ENCODE measurements at places on chromosomes 16 and 17.

GRCh38 chr17:60039114-60039846 is 39.4 kb downstream of the HEATR6 start:
- DNase-seq = no peak

GRCh38 chr16:87493608-87494280 is 920 bp upstream of the ZCCHC14 start:
- DNase-seq = no peak

DNA sequence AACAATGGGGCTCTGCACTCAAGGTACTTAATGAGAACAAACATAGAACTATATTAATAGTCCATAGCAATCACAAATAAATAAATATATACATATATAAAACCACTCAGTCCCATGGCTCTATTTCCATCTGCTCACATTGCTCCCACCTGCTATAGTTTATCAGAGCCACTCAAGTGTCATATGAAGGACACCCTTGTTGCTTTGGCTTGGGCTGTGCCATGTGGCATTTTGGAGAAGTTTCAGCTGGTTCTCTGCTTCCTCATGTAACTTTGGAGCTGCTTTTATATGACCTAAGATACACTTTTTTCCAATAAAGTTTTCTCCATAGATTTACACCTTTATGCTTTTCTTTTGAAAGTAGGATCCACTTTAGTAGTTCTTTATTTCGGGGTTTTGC is 126.4 kb downstream of the KCNJ2 start:
- no peak for DNase-seq

DNA sequence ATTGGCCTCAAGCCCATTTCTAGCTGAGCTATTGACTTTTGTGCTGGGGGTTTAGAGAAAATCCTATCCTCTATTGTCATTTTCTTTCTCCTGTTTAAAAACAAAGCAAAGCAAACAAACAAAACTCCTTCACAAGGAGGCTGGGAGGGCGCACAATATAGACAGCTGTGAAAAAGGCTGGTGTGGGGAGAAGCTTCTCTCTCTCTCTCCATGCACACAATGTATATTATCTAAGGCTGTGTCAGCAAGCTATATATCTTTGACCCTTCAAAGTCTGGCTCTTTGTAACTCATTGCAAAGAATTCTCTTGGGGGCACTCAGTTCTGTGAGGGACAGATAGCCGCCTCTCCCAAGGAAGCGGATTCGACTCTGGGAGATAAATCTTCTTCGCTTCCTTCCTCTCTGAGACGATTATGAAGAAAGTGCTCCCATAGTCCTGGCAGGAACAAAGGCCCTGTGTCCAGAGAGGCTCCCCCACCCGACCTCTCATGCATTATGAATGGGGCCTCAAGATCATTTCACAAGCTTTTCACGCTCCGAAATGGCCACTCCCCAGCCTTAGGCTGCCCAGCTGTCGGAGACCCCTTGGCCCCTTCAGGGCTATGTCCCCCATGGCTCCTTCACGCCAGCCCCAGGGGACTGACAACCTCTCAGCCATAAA is 33.2 kb upstream of the MEAK7 start:
- no peak for DNase-seq

DNA sequence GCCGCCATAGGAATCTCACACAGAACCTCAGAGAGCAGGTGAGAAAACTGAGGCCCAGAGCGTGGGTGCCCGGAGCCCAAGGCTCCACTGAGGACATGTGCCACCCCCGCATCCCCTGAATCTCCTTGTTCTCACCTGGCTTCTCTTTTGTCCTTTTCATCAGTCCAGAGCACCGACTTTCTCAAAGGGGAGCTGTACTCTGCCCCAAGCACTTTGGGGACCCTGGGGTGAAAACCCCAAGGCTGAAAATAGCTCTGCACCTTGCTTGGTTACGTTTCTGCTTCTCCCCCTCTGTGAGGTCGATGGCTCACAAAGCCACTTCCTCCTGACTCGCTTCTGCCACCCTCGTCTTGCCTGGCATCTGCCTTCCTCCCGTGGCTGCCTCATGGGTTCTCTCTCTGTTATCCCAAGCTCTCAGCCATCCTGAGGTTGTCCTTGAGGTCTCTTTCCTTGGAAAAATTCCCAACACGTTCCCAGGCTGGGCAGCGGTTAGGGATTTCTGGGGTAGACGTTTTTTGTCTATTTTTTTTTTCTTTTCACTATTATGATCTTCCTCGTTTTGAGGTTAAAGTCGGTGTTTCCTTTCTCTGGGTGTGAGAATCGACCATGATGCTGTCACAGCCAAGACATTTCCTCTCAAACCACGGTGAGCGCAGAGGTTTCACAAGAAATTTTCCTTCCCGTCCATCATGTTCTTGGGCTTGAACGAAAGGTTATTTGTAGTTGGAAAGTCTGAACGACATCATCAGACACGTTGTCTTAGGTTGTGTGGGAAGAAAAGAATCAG is 37.2 kb downstream of the IRF8 start:
- no peak for DNase-seq

DNA sequence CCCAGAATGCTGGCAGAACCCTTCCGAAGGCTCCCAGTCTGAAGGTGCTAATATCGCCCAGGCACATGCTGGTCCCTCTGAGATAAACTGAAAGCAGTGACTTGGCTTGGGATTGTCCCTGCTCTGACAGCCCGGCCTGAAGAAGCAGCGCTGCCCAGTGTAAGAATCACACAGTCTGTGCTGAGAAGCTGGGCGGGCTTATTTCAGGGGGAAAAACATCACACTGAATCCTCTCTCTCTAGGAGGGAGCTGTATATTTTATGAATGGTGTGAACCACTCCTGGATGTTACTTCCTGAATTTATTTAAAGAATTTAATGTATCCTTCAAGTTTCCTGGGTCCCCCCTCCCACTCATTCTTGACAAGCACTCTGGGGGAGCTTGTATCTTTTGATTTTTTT is 36.3 kb downstream of the GAS7 start:
- no peak for DNase-seq

DNA sequence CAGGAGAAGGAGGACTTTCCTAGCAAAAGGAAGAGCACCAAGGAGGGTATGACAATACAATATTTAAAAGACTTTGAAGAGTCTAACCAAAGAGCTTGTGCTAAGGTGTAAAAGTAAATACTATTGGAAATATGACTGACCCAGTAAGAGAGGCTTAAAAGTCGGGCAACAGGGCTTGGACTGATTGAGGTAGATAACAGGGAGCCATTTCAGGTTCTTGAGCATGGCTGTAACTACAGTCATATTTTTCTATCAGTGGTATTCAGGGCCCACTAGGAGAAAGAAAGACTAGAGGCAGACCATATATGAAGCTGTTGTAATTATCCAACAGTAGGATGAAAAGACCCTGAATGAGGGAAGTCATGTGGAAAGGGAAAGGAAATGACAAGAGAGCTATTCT is 62.3 kb downstream of the SMURF2 start:
- no peak for DNase-seq

DNA sequence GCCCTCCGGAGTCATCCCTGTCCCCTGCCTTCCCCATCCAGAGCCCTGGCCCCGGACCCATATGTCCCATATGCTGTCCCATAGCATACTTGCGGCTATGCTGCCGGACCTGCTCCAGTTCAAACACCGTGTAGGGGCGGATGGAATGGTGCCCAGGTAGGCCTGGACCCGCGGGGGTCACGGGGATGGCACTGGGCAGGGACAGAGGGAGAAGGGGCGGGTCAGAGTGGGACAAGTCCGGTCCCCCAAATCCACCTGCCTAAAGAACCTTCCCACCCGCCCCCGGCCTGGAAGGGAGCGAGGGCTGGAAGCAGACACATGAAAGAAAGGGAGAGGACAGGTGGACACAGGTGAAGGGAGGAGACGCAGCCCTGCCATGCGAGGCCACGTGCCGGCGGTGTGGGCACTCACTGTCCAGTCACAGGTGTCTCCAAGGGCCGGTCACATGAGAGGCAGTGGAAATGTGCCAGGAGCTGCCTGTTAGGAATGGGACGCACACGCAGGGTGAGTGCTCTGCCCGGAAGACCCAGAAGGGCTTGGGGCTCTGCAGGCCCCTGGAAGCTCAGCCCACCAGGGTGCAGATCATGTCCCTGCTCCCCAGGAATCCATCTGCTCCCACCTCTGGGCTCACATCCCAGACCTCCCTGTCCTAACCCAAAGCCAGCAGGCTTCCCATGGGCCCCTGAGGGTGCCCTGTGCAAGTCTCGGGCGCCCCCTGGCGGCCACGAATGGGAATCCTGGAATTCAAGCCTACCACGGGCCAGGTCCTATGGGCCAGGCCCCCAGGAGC is 14.0 kb downstream of the UBALD2 start:
- no peak for DNase-seq

DNA sequence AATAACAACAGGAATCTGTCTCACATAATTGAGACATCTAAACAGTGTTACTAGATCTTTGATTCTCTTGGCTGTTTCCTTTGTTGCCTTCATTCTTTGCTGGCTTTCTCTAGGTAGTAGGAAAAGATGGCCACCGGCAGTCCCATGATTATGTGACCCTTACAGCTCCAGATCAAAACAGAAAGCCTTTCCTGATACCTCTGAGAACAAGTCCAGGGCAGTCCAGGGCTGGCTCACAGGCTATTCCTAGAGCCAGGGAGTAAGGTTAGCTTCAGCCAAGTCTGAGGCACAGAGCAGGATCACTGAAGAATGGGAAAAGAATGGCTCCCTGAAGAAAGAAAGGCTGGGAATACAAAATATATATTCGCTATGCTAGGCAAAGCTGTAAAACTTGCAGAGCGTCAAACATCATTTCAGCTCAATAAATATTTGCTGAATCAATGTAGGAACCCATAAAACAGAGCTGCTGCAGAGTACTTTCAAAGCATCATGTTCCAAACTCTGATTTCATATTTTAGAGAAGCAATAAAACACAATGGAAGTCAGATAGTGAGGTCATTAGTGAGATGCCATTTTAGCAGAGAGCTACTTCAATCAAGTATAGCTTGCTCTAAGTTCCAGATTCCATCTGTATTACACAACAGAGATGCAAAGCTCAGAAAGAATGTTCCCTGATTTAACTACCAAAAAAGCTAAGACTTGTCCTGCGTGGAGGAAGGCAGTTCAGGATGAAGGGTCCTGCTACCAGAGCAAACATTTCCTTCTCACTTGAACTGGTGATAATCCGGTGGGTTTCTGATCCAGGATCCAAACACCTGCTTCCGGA is 23.4 kb downstream of the ADAT1 start:
- no peak for DNase-seq

Data from NCI-H2081 treated with DMSO at 0.1 percent for 48 hours (cell line).